Left cardiac atrium (tissue), 4 donors: ENCODE measurements at places on chromosomes 6 and 20.

GRCh38 chr6:95923518-95923917 is 92.3 kb upstream of the FUT9 start:
- DNase-seq, result no peak

- no peak for DNase-seq
Measured at GRCh38 chr6:145250436-145250835, 484.9 kb downstream of the EPM2A start.

DNA sequence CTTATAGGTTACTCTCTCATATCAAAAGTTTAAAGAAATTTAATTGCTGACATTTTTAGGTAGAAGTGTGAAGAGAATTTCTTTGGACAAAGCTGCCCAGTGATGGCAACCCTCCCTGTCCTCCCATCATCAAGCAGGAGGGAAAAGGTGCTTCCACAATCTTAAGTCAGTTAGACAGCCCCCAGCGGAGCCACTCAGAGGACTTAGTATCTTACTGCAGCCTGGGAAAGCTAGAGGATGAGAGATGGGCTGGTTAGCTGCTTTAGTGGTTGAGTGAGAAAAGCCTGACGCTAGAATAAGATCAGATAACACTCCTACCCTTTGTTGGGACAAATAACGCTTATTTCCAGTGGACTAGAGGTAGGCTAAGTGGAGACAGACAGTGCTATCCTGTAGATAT is 227.1 kb downstream of the RFPL4B start:
- DNase-seq, result no peak

- peak; percentile 35 for DNase-seq
Measured at GRCh38 chr6:42820512-42821340, 38.9 kb downstream of the BICRAL start.

DNA sequence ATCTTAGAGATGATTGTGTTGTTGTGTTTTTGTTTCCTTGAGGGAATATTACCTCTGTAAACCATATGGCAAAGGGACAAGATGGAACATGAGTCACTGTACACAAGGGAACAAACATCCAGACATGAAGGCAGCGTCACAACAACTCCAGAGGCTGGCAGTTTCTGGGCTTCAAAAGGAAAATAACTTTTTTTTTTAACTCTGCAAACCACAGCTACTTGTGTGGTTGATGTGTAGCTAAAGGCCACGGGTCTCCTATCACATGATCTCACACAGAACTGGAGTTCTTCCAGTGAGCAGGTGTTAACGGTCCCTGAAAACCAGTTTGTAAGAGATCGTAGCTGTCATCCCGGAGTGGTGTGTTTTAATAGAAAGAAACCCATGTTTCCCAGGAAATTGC is 33.2 kb upstream of the HBS1L start:
- no peak for DNase-seq

GRCh38 chr6:40535819-40536380 is 51.3 kb downstream of the LRFN2 start:
- DNase-seq, result no peak

DNA sequence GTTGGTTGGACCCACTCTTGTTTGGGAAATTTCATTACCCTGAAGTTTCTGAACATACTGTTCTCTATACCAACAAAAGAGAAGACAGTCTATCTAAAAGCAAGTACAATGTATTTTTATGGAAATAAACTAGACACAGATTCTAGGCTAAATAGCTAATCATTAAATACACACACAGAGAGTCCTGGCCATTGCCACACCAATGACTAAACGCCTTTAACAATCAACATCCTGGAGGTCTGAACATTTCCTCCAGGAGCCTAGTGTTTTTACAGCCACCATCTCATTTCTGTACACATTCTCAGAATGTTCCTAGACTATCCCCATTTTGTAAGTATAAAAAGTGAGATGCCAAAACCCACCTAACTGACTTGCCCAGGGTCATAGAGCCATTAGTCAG is 141.6 kb upstream of the RREB1 start:
- DNase-seq, result no peak

DNA sequence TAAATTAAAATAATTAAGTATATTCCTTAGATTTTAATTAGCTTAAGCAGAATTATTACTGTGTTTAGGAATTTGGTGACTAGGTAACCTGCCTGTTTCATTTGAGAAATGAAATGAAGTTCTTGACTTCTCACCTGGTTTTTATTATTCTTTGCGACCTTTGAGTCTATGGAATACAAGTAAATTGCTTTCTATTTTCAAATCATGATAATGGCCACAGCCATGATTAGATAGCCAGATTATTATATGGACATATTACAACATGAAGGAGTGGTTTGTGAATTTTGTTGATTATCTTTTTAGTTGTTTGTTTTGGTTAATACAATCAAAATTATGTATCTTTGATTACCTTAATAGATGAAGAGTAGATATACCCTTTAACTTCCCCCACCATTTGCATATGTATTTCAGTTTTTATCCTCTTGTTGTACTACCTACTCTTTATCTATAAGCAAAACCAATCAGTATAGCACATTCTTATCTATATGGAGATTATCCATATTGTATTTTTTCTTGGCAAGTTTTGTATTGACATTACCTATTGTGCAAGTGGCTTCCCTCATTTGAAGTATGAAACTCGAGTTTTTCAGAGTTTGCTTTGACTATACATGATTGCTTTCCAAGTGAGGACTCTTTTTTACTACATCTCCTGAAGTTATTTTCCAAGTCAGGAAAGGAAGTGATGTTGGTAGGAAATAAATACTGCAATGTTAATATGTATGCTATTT is 47.9 kb downstream of the CD2AP start:
- DNase-seq, result no peak

GRCh38 chr20:54407459-54407858 is 67.9 kb upstream of the DOK5 start:
- DNase-seq, result no peak

- DNase-seq, result no peak
Measured at GRCh38 chr6:135686784-135687301, 164.7 kb upstream of the PDE7B start.

- no peak for DNase-seq
Measured at GRCh38 chr6:22155551-22155950, 141.3 kb downstream of the PRL start.

DNA sequence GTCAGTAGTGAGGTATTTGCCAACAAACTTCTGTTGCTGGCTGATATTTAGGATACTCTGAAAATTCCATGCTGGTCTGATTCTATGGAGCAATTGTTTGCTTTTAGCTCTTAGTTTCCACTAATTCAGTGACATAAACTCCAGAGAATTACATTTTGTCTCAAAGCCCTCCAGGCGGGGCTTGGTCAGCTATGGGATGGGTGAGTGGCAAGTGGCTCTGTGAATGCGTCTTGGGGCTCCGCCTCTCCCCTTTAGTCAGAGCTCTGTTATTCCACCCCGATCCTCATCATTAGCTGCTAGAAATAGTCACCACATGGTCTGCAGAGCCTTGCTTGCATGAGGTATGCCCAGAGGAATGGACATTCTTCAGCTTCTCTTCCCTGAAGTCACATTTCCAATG is 540.6 kb downstream of the QKI start:
- DNase-seq, result no peak
